Epithelial cell of esophagus (primary cell): ENCODE measurements at places on chromosomes 1 and 21.
A peak's percentile ranks its signal among the peaks of the same experiment; 100 is the strongest.

GRCh38 chr1:147214842-147215539, 10.1 kb downstream of the FMO5 start:
- no peak for DNase-seq

DNA sequence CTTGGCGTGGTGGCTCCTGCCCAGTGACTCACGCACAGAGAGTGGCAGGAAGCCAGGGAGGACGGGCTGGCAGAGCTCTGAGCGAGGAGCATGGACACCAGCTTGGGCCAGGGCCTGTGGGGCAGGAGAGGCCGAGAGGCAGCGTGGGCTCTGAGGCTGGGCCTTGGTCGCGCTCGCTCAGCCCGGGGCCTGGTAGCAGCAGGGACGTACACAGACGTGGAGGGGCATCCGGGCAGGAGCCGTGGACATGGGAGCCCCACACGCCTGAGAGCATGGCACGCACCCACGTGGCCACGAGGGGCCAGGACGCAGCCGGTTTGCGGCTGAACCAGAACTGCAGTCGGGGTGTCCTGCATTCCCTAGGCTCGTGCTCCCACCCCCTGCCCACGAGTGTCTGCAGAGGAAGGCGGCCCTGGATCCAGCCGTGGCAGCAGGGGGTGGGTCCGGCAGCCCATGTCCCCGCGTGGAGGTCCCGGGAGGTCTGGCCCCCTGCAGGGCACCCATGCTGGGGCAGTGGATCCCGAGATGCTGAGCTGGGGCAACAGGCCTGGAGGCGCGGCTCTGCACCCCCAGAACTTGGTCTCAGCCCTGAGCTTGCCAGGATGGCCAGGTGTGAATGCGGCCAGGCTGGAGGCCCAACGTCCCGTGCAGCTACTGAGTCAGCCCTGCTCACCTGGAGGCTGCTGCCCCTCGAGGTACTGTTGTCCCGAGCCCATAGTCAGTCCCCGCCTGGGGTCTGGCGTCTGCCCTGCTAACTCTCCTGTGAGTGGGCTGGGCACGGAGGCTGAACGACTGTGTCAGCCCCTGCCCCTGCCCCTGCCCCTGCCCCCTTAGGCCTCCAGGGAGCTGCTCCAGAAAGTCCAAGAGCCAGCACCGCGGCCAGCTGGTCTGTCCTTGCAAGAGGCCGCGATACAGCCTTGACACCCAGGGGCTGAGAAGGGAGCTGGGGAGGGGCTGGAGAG, 61.6 kb downstream of the SLX9 start:
- peak; percentile 84 for DNase-seq

DNA sequence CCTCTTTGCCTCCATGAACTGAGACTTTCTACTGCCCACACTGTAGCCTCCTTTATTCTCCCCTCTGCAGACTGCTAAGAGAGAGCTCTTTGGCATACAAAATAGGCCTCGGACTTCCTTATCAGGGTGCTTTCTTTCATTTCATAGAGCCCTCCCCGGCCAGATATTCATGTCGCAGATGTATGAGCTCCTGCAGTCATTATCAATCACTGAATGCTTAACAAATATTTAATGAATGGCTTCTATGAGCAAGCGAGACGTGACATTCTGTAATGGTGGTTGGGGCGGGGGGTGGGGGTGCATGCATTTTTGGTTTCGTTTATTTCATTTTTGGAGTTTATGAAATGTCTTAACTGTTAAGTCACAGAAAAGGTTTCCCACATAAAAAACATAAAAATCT, 344.8 kb upstream of the KAZN start:
- no peak for DNase-seq

DNA sequence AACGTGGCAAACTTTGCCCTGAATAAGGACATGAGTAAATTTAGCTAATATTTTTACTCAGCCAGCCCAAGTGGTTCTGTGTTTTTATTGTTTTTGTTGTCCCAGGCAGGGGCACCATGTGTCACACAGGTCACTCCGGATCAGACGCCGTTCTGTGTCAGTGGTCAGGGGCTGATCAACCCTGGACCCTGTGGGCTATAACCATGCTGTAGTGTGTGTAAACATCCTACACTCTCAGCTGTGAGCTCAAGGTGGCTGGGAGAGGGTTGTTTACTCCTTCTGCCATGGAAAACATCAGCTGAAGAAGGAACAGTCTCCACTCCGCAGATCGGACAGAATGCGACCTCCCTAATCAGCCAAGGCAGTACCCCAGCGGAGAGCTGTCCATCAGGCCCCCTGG, 26.5 kb upstream of the KCNQ4 start:
- no peak for DNase-seq

DNA sequence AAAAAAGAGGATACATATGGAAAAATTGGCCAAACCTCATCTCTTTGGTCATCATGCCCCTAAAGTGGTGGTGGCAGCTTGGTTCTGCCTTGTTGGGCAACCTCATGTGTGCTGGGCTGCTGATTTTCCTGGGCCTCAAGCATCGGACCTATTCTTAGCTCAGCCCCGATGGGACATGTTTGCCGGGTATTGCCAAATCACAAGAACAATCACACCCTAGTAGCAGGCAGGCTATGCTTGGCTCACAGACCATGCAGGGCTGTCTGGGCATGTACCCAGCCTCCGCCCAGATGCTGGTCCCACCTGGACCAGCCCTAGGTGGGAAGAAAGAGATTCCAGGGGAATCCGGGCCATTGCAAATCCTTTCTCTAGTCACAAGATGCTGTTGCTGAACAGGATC, 189.4 kb upstream of the FGGY start:
- peak; percentile 97 for DNase-seq

DNA sequence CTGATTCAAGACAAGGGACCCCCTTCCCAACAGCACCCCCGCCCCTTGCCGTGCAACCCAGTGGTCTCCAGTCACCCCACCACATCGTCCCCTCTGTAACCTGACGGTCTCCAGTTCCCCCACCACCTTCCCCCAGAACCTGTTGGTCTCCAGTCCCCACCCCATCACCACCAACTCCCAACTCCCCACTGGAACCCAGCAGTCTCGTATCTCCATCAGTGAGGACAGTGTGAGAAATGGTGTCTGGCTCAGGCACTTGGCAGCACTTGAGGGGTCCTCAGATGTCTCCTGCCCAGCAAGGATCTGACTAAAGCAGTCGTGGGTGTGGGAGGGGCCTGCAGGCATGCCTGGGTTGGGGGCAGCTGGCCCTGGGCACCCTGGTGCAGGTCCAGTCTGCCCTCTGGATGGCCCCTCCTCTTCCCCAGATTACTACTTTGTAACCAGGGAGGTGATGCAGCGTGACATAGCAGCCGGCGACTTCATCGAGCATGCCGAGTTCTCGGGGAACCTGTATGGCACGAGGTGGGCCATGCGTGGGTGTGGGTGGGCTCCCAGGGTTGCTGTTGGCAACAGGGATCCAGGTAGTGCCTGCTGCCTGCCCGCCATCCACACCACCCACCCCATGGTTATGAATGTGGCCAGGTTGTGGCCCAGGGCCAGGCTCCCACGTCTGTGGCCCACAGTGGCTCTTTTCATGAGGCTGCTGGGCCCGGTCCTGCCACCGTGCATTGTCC, 3.1 kb upstream of the GJC2 start:
- no peak for DNase-seq

DNA sequence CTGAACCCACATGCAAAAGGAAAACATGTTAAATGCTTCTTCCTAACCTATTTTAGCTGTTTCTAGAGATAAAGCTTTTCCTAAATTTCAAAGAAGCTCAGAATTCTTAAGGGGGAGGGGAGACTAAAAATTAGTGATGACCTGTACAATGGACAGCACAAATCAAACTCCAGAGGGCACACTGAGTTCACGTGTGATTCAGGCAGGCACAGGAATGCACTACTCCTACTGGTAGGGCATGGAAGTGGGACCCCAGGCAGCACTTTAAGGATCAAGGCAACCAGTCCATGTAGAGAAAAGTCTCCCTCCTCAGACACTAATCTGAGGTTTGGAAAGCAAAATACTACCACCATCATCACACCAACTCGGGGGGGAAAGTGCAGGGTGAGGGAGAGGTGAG, 31.3 kb upstream of the CLCA4 start:
- DNase-seq = peak; percentile 61

DNA sequence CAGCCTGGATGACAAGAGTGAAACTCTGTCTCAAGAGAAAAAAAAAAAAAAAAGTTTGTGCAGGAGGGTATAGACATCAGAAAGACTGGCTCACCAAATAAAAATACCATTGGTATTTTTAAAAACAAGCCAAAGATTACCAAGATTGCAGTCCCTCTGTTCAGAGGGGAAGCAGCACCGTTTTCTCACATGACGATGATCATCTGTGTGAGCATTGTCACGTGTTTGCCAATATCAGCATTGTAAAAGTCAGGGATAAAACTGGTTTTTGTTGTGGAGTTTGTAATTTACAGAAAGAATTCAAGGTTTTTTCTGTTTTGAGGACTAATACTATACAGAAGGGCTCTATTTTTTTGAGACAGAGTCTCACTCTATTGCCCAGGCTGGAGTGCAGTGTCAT, 26.5 kb downstream of the ZNF362 start:
- DNase-seq = no peak

DNA sequence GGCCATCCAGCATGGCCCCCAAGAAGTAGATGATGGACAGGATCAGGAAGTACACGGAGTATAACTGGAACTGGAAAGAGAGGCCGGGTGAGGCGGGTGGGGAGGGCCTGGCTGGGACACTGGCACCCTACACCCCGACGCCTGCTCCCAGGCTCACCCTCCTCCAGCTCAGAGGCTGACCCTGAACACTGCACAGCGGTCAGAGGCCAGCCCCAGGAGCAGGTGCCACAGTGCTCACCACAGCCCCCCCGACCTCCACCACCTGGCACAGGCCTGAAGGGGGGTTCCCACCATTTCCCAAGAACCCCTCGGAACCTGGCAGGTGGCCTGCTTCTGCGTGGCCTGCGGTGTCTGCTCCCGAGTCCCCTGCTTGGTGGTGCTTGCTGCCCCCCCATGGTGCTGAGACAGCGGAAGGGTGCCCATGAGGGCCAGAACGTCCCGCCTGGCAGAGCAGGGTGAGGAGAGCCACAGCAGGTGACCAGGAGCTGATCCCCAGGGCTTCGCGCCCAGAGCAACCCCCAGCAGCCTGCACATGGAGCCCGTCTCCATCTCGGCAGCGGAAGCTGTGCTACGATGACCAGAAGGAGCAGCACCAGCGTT, 26.1 kb downstream of the SLC19A1 start:
- no peak for DNase-seq

GRCh38 chr1:159092036-159092760, 15.6 kb upstream of the AIM2 start:
- peak; percentile 87 for DNase-seq

GRCh38 chr1:109634292-109634691, 14.7 kb downstream of the AMPD2 start:
- DNase-seq = no peak

DNA sequence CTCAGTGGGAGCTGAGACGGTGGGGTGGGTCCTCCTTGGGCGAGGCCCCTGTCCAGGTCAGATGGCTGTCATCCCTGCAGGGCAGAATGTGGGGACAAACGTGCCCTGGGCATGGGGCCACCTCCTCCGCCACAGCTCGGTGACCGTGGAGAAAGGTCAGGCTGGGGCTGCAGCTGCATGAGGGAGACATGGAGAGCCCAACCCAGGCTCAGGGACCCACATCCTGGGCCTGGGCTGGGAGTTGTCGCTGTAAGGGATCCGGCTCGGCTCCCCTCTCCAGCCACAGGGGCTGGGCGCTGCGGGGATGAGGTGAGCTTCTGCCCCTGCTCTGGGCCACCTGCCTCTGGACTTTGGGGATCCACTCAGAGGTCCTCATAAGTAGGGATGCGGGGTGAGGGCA, 518 bp upstream of the PLCH2 start:
- no peak for DNase-seq

DNA sequence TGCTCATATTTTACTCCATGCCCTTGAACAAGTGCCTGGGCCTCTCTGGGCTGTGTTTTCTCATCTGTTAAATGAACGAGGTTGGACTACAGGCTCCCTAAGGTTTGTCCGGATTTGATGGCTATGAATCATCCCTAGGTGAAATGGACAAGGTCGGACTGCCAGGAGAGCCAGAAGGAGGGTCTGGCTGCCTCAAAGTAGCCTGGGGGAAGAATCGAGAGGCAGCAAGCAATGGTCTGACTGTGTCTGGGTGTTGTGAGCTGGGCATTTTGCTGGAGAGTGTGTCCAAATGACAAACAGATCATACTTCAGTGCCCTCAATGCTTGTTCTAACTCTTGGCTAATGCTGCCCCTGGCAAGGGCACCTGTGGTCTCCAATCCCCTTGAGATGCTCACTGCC, 730.9 kb downstream of the PTPRU start:
- no peak for DNase-seq

DNA sequence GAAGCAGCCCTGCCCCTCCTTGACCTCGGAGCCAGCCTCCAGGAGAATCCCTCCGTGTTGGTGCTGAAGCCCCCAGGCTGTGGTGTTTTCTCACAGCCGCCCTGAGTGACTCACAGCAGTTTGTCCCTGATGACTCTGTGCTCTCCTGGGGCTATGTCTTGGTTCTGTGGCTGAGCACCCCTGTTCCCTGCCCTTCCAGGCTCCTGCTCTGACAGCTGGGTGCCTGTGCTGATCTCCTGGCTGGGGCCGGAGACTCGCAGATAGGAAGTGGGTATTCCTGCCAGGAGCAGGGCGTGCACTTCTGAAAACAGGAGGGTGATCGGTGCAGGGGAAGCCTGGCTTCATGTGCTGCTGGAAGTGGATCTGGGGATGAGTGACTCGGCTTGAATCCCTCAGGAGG, 34.5 kb downstream of the POFUT2 start:
- DNase-seq = peak; percentile 38

DNA sequence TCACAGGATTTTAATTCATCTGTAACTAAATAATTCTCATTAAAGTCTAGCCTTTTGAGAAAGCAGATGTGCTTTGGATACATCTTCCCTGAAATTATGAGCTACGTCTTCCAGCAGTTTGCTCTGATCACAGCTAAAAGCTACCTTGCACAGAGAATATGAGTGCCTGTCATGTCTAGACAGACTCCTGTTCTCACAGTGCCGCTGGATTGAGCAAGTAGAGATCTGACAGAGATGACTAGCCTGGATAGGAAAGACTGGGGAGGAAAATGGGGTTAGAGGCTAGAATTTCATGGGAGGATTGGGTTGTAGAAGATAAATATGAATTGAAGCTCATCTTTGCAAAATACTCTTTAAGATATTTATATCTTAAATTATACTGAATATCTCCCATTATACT, 24.1 kb downstream of the CEPT1 start:
- DNase-seq = peak; percentile 72
